ENCODE measurements at places on chromosomes 1 and 21. TPM values are rescaled to one million over a fixed set of nuclear protein-coding genes. Genes with fewer than 3 reads are reported as not detected.

DNA sequence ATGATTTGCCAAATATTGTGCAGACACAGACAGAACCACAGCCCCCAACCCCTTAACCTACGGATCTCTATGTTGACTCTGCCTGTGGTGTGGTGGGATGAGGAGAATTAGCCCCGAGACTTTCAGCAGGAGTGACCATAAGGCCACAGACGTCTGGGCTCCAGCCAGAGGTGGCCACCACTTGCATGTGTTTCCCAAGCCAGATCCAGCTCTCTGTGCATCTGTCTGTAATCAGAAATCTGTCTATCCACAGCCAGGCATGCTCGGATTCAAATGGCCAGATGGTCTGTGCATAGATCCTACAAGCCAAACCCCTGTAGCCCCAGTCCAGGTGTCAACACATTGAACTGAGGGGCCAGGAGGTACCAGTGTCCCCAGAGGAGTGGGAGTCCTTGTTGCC lies 140.6 kb downstream of the SYF2 start:
- DNase-seq = no peak

GRCh38 chr1:210234329-210234757 lies 1.7 kb downstream of the SERTAD4 start:
- DNase-seq = no peak

- DNase-seq = no peak
These were observed 20.5 kb upstream of the UBL4B start for GRCh38 chr1:110091791-110092190.

DNA sequence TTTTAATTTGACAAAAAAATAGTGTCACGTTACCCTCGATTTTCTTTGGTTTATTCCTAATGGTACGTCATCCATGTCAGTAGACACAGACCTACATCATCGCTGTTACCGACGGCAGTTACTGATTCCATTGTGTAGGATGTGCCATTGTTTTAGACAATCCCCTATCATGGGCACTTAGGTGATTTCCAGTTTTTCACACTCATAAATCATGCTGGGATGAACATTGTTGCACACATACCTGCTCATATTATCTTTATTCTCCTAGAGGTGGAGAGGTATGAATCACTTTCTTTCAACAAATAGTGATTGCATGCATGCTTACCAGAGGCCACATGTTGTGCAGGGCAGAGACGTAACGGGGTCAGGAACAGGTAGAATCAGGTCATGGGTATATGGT lies 79.7 kb upstream of the EFHD2 start:
- DNase-seq = no peak

Gene HES2
- 0.03 TPM for total RNA-seq

Data from SJSA1 (cell line).